ENCODE measurements at places on chromosomes 4 and X.

GRCh38 chrX:138709886-138710791 lies 1.4 kb downstream of the FGF13 start:
- no peak for DNase-seq

DNA sequence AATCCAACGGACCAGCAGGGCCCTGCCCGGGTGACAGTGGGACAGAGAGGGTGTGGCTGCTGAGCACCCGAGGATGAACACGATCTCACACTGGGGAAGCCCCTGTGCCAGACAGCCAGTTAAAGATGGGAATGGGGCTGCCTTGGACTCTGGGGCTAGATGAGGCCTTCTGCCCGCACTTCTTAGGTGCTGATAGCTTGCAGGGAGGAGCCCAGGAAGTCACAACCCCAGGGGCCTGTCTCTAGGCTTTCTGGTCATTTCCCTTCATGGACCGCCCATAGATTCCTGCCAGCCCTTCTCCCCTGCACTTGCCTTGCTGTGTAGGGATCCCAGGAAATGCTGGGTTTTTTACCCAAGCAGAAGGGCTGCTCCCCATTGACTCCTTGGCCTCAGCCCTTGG lies 6.2 kb downstream of the ZNF275 start:
- DNase-seq: no peak

DNA sequence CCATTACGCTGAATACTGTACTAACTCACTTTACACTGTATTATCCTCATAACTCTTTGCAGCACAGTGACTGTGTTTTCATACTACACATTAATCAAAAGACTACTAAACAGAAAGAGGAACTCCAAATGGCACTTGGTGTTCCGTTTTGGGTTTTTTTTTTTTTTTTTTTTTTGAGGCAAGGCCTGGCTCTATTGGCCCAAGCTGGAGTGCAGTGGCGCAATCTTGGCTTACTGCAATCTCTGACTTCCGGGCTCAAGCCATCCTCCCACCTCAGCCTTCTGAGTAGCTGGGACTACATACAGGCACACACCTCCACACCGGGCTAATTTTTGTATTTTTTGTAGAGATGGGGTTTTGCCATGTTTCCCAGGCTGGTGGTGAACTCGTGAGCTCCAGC lies 10.7 kb downstream of the KLHL8 start:
- no peak for DNase-seq

DNA sequence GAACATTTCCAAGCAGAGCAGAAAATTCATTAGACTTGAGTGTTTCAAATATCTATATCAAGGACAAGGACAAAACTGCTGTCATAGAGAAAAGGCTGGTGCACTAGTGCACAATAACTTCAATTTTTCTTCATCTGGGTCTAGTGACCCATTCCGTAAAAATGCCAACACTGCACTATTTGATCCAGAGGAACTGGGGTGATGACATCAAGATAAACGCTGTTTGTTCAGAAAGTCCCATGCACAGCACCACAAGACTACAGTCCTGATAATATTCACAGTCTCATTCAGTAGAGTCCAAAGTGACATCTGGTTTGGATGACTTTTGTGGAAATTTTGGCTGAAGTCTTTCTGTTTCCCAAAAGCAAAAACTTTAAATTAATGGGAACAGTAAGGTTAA lies 303.5 kb upstream of the GALNT7 start:
- no peak for DNase-seq

GRCh38 chr4:84814094-84814750 lies 152.3 kb downstream of the WDFY3 start:
- no peak for DNase-seq

DNA sequence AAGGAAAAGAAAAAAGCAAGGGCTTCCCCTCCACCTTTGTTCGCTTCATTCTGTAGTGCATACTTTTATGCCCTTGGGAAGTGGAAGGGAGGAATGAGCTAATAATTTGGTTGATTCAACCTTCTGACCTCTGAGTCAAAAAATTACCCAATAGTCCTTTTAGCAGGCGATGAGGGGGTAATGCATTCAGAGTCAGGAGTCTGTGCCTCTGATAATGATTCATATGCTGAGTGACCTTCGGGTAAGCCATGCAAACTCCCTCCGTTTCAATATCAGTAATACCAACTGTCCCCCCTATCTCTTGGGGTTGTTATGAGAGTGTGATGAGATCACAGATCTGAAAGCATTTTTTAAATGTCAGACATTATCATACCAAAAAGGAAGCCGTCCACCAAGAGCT lies 41.6 kb upstream of the ACSL4 start:
- no peak for DNase-seq

GRCh38 chrX:20571611-20572010 lies 304.9 kb upstream of the RPS6KA3 start:
- DNase-seq: no peak
